ENCODE measurements at places on chromosomes 3 and 15.
A peak's percentile ranks its signal among the peaks of the same experiment; 100 is the strongest.

DNA sequence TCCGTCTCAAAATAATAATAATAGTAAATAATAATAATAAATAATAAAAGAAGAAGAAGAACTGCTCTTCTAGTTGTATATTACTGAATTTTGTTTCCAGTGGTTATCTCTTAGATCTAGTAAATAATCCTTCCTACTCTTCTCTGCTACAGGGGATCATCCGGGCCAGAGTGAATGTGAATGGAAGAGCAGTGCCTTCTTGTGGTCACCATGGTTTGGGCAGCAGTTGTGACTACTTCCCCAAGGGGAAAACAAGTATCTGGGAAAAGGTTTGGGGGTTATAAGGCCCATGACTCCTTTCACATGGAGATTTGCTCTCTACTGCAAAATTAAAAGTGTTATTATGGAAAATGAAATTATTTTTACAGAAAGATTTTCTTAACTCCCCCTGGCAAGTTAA is 5.5 kb upstream of the OR5K1 start:
- no peak for DNase-seq

GRCh38 chr3:176615826-176616225 is 581.5 kb downstream of the TBL1XR1 start:
- no peak for DNase-seq

GRCh38 chr15:32651229-32651837 is 9.8 kb downstream of the SCG5 start:
- DNase-seq = peak; percentile 60

GRCh38 chr15:67456677-67457529 is 64.0 kb upstream of the C15orf61 start:
- peak; percentile 84 for DNase-seq

GRCh38 chr3:95246413-95246812 is 1183.6 kb downstream of the NSUN3 start:
- DNase-seq = no peak

DNA sequence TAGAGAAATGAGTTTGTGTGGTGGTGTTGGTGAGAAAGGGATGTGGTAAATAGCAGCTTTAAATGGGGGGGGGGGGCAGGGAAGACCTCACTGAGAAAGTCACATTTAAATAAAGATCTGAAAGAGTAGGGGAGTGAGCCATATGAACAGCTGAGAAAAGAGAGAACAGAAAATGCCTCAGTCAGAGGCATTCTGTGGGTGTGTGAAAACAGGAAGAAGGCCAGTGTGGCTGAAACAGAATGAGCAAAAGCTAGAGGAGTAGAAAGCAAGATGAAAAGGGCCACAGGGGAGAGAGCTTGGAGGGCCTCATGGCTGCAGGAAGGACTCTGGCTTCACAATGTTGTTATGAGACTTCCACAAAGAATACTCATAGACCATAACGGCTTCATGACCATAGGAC is 783.3 kb downstream of the ZPLD1 start:
- no peak for DNase-seq

All from right forelimb (tissue), 1 donor.